Bronchial epithelial cell (primary cell): ENCODE measurements at places on chromosomes 16 and 17. TPM values are rescaled to one million over a fixed set of nuclear protein-coding genes. Genes with fewer than 3 reads are reported as not detected.

The GLIS2 gene
- total RNA-seq = 0.53 and 0.77 TPM in 2 replicates

The STXBP4 gene
- total RNA-seq = 1.7 and 2.1 TPM in 2 replicates

The SCARF1 gene
- total RNA-seq = 0.38 and 0.53 TPM in 2 replicates

The NHLRC4 gene
- total RNA-seq = under 0.01 TPM in 2 replicates

The ZDHHC1 gene
- total RNA-seq = 1.8 and 4.1 TPM in 2 replicates

The HS3ST6 gene
- 2.2 TPM in 1 of 2 replicates, not detected in the other for total RNA-seq

The FAM171A2 gene
- 0.53 and 0.90 TPM in 2 replicates for total RNA-seq

The CD300LB gene
- not detected in 2 replicates for total RNA-seq
